ENCODE measurements at places on chromosomes 16 and 17.

GRCh38 chr17:40551091-40551878 is 14.0 kb downstream of the CCR7 start:
- DNase-seq = peak; percentile 38

DNA sequence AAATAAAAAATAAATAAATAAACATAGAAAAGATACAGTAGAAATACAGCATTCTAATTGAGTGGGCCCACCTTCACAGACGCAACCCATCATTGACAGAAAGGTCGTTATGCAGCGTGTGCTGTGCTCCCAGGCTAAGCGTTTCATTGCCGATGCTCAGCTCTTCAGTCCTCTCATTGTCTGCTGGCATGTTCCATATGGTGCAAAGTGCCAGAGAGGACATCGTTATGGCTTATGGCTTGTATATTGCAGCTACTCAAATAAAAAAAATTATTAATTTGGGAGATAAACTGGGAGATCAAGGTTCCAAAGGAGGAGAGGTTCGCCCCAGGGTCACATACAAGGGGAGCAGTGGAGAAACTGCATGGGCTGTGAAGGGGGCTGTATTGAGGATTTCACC is 11.3 kb upstream of the UBALD2 start:
- DNase-seq = no peak

DNA sequence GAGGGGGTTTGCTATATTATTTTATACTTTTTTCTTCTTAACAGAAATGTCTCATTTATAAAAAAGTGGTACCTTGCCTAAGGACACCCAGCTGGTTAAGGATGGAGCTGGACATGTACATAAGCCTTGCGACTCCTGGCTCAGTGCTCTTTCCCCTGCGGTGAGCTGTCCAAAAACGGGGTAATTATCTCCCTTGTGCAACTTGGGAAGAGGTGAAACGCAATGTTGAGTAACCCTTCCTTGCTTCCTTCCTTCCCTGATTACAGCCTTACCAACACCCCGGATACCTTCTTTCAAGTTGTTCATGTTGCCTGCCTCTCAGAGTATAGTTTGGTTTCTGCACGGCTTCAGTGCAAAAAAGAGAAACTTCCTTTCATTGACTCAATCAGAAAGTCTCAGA is 94.1 kb upstream of the XYLT1 start:
- no peak for DNase-seq

- DNase-seq = peak; percentile 71
These were observed 9.3 kb downstream of the ADORA2B start for GRCh38 chr17:15954222-15954621.
